ENCODE measurements at places on chromosomes 12 and 14.
A peak's percentile ranks its signal among the peaks of the same experiment; 100 is the strongest.

DNA sequence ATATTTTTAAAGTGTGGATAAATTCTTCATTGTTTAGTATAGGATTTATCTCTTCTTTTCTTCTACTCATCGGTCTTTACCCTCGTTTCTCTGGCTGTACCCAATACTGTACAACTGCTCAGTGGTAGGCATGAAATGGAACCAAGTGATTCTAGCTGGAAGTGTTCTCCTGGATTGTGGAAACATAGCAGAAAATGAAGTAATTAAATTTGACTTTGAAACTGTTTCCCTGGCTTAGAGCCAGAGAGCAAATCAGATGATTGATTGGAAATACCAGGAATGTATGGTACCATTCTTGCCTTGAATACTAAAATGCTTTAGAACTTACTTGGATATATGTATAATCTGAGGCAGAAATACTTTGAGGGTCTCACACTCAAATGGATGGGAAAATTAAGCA, 292.3 kb downstream of the ERC1 start:
- DNase-seq: no peak

- no peak for DNase-seq
Observed at GRCh38 chr12:124563809-124564208, 3.6 kb downstream of the NCOR2 start.

- DNase-seq: no peak
Observed at GRCh38 chr14:50924236-50924635, 20.0 kb downstream of the PYGL start.

GRCh38 chr14:58082491-58083098, 69.4 kb downstream of the ARMH4 start:
- DNase-seq: no peak

GRCh38 chr12:118846416-118846815, 134.9 kb upstream of the SRRM4 start:
- no peak for DNase-seq

GRCh38 chr14:71618047-71618446, 314.2 kb upstream of the RGS6 start:
- DNase-seq: no peak

DNA sequence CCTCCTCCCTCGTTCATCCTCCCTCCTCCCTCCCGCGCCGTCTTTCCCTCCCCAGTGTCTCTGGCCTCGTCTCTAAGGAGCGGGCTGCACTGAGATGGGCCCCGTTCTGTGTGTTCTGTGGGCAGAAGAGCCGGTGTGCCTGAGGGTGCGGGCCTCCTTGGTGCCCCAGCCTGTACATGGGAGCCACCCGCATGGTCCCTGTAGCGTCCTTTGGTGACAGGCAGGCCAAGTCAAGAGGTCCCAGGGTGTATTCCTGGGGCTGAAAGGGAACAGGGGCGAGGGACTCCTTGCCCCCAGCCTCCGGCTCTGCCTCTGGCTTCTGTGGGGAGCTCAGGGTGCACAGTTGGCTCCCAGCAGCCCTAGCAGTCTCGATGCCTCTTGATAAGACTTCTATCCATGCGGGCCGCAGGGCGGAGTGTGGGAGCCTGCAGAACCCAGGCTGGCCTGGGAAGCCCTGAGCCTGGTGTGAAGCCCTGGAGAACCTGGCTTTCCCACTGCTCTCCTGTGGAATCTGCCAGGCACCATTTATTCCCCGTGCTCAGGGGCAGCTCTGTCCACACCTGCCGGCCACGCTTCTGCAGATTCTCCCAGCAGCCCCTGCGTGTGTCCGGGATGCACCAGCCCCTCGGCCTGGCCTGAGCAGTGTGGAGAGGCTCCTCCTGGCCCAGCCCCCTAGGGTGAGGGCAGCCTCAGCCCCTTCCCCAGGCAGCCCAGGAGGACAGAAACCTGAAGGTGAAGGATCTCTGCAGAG, 181.3 kb downstream of the KIF26A start:
- no peak for DNase-seq

DNA sequence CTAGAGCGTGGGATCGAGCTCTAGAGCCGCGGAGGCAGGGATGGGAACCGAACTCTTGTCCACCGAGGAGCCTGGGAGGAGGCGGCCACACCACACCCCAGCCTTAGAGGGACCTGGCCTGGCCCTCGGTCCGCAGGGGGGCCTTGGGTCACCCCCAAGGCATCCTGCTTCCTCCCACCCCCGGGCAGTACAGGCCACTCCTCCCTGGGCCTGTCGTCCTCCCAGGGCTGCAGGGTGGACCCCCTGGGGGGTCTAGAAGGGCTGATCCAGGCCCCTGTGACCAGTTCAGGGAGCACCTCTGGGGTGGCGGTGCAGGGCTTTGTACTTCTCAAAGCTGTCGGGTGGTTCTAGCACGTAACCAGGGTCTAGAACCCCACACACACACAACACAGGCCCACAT, 79.1 kb upstream of the FBRSL1 start:
- DNase-seq: no peak

GRCh38 chr12:105825141-105825540, 313.6 kb downstream of the NUAK1 start:
- no peak for DNase-seq

DNA sequence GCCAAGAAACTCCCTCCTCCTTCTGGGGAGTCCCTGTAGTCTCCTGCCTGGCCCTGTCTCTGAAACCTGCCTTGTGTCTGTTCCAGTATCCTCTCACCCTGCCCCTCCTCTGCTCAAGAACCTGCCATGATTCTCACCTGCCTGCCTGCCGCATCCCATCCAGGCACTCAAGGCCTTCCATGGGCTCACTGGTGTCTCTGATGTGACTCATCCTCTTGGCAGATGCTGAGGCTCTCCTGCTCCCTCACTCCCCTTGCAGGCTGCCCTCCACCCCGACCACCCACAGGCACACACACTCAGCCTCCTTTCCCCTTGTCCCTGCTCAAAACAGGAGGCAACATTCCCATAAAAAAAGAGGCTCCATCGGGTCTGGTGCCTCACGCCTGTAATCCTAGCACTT, 5.8 kb upstream of the BEGAIN start:
- no peak for DNase-seq

DNA sequence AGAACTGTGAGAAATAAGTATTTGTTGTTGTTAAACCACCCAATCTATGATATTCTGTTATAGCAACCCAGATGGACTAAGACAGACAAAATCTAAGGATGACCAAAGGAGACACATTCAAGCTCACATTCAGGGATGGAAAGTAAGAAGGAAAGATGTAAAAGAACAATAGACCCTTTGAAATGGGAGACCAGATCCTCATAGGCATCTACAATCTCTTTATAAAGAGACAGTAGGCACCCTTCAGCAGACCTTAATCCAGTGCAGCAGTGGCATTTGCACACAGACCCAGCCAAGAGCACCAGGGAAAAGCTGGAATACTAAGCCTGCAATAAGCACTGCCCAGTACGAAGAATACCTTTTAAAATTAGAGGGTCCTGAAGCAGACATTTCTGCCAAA, 132.7 kb downstream of the KLHL28 start:
- DNase-seq: no peak

- no peak for DNase-seq
Observed at GRCh38 chr12:59708484-59708883, 112.7 kb downstream of the SLC16A7 start.

DNA sequence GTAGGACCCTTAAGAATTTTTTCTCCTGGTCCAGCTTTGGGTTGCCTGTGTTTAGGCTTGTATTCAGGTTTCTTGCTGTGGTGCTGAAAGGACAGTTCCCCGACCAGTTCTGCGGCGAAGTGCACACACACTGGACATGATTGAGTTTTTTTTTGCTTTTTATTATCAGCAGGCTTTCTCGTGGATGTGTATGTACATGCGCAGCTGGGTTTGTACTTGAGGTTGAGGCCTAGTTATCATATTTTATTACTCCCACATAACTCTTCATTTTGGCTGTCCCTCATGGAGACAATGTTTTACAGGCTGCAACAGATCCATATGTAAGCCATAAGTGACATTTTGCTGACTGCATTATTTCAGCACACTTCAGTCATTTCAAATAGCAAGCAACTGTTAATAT, 2.5 kb downstream of the SCN8A start:
- no peak for DNase-seq

GRCh38 chr12:16618256-16618655, 12.3 kb upstream of the LMO3 start:
- no peak for DNase-seq

DNA sequence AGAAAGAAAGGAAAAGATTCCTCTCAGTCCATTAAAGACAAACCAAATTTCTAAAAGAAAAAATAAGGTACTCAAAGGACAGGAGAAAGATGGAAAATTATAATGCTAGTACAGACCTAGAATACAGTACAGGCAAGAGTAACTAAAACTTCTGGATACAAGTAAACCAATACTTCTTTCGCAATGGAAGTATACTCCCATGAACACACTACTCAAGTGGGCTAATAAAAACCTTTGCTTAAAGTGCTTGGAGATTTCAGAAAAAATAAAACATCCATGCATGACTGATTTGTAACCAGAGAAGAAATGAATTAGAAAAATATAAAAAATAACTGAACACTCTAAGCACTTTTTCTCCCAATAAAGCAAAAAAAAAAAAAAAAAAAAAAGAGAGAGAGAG, 3.5 kb downstream of the ZBTB25 start:
- DNase-seq: no peak

DNA sequence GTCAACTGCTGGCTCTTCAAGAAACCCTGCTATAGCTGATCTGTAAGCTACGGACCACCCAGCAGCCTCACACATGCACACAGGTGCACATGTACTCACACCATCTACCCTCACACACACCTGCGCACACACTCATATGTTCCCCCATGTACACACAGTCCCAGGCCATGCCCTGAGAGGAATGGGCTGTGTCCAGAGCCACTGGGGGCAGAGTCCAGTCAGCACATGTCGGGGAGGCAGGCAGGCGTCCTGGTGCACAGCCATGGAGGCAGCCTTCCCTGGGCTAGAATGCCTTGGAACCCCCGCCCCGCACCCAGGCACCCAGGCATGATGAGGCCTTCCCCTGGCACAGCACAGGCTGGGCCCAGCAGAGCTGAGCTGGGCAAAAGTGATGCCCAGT, 58.3 kb upstream of the DLK1 start:
- DNase-seq: no peak

GRCh38 chr12:9651265-9651729, 18.2 kb upstream of the CLEC2D start:
- peak; percentile 48 for DNase-seq

DNA sequence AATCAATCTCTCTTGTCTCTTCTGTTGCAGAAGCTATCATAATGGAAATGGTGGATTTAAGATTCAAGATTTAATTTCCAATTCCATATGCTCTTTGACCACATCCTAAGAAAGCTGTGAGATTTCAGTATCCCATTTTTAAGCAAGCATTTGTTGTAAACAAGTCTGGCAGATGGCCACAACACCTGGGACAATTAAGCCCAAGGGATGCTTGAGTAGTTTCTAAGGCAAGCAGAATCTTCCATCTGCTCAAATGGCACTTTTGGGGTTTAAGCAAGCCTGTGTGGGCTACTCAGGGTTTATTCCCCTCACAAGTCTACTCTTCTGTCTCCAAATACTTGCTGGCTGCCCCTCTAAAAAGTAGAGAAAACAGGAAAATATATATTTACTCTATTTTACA, 304.7 kb upstream of the SYT1 start:
- DNase-seq: no peak

GRCh38 chr14:21087294-21088091, 11.0 kb downstream of the ZNF219 start:
- DNase-seq: peak; percentile 96

- no peak for DNase-seq
Observed at GRCh38 chr12:132159555-132160003, 15.3 kb downstream of the NOC4L start.

DNA sequence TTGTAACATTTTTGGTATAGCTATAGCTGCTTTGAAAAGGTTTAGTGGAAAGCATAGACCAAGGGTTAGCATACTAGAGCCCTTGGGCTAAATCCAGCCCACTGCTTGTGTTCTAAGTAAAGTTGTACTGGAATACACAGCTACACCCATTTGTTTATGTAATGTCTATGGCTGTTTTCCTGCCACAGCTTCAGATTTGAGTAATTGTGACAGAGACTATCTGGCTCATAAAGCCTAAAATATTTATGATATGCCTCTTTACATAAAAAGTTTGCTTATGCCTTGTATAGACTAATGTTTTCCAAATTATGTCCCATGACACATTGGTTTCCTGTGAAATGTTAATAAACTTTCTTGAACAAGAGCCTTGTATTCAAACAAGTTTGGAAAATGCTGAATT, 234.8 kb upstream of the ATP2B1 start:
- DNase-seq: no peak

DNA sequence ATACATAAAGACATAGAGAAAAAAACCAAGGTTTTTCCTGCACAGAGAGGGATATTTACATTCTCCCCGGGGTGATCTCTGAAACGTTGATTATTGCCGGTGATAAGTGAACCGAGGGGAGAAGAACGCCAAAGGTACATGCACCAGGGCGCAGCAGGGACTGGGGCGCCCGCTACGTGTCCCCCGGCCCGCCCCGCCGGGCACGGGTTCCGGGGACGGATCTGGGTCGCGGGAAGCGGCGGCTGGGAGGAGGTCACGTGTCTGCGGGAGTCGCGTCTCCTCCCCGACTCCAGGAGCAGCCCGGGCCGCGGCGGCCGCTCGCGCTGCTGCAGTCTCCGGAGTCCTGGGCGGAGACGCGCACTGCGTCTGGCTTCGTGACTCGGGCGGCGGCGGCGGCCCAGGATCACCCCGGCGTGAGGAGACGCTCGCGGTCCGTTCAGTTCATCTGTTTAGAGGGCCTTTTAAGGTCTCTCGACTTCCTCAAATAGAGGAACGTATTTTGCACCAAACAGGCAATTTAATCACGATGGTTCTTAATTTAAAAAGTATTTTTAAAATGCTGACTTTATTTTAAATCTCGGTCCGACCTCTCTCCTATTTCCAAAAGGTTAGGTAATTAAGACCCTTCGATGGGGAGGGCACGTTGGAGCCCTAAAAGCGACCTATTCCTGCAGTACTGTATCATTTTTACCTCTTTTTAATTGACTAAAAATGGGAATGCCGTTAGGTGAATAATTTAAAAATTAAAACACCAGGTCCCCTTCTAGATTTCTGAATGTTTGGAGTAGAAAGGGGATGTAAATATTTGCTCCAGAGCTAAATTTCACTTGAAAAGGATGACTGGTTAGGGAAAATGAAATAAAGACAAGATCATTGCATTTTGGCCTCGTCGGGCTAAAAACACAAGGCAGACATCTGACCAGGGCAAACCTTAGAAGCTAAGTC, 1.8 kb upstream of the BHLHE41 start:
- DNase-seq: no peak

DNA sequence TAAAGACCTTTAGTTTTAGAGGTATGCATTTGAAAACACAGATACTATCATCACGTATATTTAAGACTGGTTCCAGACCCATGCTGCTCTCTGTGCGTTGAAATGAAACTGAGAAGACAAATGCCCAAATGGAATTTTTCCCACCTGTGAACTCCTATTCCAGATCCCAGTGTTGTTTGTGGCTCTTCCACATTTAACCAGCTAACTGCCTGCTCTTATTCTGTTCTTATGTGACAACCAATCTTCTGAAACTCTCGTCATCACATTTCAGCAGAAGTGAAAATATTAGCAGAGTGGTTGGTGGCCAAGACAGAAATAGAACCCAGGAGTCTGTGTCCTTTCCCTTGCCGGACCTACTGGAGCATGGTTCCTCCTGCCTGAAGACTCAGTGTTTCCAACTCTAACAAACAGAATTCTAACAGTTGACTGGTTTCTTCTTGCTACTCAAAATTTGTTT, 460.2 kb downstream of the RAD51B start:
- no peak for DNase-seq

Measured in CD4-positive, alpha-beta T cell treated with Interleukin-15 for 4 hours (primary cell).